ENCODE measurements at places on chromosomes 16 and 17.

- no peak for DNase-seq
These were observed 190.4 kb downstream of the WWOX start for GRCh38 chr16:78289844-78290277.

- no peak for DNase-seq
These were observed 1.3 kb upstream of the ST3GAL2 start for GRCh38 chr16:70440009-70440692.

DNA sequence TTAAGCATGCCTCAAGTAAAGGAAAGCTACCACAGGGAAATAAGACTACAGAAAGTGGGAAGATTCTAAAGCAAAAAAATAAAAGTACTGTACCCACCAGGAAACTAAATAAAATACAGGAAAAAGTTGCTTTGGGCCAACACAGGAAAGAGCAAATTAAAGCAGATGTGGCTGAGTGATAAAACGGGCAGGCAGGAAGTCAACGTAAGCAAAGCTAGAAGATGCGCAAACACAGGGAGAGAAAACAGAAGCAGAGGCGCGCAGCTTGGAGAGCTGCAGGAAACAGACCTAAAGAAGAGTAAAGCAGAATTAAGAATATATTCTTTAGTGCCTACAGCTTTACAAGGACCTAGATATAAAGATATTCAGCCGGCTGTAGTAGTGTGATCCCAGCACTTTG lies 21.7 kb downstream of the USP36 start:
- peak; percentile 39 for DNase-seq

GRCh38 chr16:66899945-66900710 lies 18.6 kb downstream of the CDH16 start:
- DNase-seq = no peak

DNA sequence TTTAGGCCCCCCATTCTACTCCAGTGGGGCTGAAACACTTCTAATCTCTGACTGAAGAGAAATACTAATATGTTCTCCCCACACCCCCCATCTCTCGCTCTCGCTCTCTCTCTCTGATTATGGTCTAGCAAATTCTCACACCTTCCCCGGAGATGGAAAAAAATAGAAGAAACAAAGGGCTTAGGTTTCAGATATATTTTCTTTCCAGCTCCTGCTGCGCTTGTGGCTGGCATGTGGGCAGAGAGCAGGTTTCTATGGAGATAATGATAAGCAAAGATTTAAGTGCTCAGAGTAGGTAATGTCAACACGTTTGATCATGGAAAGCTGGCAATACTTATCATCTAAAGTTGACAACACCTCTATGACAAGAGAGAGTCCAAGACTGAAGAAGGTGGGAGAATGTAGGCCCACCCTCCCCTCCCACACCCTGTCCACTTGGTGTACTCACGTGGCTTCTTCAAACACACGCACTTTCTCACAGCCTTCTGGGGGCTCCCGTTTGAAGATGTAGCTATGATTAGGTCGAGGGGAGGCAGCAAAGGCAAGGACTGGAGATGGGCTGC lies 8.0 kb upstream of the SLC35B1 start:
- DNase-seq = peak; percentile 59

GRCh38 chr17:40606548-40607353 lies 40.9 kb downstream of the SMARCE1 start:
- no peak for DNase-seq

DNA sequence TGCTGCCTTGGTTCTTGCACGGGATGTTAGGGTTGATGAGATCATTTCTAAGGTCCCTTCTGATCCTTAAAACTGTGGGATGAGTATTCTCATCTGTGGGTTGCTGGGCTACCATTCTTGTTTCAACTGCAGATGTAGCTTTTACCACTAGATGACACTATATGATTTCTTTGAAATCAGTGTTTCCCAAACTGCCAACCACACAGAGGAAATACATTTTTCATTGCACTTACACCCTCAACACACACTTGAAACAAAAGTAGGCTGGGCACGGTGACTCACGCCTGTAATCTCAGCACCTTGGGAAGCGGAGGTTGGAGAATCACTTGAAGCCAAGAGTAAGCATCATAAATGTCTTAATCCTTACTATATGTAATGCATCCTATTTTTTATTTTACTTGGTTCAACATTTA lies 15.3 kb downstream of the LCMT1 start:
- peak; percentile 63 for DNase-seq

GRCh38 chr16:9153502-9153864 lies 62.0 kb downstream of the HAPSTR1 start:
- DNase-seq = no peak

DNA sequence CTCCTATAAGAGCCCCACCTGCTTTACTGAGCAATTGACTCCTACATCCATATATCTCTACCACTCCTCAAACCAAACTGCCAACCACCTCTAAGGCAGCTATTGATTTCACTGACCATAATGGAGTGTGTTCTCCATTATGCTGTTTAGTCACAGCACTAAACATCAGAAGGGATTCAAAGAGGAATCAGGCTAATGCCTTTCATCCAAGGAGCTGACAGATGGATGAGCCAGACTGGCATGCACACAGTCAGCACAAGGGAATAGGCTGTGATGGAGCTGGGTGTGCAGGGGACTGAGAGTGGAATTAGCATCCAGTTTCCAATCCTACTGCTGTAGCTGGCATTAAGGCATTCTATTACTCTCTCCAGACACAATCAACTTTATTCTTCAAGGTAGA lies 88.7 kb upstream of the CCL2 start:
- DNase-seq = no peak

DNA sequence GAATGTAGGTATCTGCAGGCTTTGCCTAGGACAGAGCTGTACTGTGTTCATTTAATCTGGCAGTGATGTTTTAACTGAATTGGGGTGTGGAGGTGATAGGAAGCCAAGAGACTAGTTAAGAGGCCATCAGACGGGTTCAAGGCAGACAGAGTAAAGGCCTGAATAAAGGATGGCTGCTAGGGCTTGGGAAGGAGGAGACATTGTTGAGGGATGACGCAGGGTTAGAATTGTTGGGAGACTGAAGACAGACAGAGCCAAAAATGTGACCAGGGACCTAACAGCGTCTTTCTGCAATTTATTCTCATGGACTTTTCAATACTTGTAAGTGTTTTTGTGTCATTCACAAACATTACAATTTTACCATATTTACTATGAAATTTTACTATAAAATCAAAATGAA lies 48.6 kb upstream of the MYH10 start:
- no peak for DNase-seq

GRCh38 chr16:72876981-72877373 lies 171.0 kb downstream of the ZFHX3 start:
- DNase-seq = no peak

DNA sequence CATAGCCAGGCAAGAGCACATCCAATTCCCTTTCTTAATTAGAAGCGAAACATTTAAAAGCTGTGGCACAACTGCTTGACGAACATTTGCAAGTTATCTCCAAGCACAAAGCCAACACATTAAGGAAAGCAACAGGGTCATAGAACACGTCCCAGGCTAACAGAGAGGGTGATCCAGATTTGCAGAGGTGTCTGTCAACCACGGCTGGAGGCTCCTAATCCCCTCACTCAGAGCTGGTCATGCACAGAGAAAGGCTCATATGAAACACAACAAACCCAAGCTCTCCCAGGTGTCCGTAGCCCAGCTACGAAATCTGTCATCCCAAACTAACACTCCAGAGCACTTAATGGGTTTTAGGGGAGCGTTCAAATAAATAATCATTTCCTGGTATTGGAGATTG lies 276.1 kb downstream of the SLC39A11 start:
- DNase-seq = no peak

DNA sequence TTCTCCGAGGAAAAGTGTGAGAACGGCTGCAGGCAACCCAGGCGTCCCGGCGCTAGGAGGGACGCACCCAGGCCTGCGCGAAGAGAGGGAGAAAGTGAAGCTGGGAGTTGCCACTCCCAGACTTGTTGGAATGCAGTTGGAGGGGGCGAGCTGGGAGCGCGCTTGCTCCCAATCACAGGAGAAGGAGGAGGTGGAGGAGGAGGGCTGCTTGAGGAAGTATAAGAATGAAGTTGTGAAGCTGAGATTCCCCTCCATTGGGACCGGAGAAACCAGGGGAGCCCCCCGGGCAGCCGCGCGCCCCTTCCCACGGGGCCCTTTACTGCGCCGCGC lies at the start of gene ERBB2:
Gene ERBB2 (plus strand): TSS at position 247 of the 330 bp plus-strand sequence. CDS start 175 bp downstream, outside the sequence.
- DNase-seq = no peak

DNA sequence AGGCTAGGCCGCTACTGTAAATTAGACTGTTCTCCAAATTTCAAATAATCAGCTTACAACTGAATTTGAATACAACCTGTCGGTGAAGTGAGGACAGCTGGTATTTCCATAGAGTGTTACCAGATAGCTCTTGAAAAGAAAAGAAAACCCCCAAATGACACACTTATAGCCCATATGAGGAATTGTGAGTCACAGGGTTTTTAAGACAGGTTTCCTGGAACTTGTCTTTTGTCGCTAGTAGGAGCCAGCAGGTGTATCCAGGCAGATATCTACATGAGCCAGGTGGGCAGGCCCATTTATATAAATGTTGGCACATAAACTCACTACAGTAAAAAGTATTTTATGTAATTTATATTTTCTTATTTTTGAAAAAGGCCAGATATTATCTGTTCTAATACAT lies 24.0 kb downstream of the TNRC6A start:
- DNase-seq = peak; percentile 29

DNA sequence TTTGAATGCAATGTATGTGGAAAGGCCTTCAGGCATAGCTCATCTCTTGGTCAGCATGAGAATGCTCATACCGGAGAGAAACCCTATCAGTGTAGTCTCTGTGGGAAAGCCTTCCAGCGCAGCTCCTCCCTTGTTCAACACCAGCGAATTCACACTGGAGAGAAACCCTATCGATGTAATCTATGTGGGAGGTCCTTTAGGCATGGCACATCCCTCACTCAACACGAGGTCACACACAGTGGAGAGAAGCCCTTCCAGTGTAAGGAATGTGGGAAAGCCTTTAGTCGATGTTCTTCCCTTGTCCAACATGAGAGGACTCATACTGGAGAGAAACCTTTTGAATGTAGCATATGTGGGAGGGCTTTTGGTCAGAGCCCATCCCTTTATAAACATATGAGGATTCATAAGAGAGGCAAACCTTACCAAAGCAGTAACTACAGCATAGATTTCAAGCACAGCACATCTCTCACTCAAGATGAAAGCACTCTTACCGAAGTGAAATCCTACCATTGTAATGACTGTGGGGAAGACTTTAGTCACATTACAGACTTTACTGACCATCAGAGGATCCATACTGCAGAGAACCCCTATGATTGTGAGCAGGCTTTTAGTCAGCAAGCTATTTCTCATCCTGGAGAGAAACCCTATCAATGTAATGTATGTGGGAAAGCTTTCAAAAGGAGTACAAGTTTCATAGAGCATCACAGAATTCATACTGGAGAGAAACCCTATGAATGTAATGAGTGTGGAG lies 24.7 kb downstream of the ZFP90 start:
- no peak for DNase-seq

GRCh38 chr16:47377154-47377553 lies 83.7 kb downstream of the ITFG1 start:
- DNase-seq = no peak

GRCh38 chr17:66485309-66485947 lies 183.0 kb downstream of the PRKCA start:
- DNase-seq = no peak

GRCh38 chr17:28950752-28951427 lies 428 bp downstream of the PHF12 start:
- no peak for DNase-seq

- no peak for DNase-seq
These were observed 389.2 kb upstream of the HSBP1 start for GRCh38 chr16:83418565-83418964.

- no peak for DNase-seq
These were observed 87.5 kb downstream of the SEC14L1 start for GRCh38 chr17:77228241-77228752.

Data from activated CD4-positive, alpha-beta T cell treated with anti-CD3 and anti-CD28 coated beads for 48 hours (primary cell).